ENCODE measurements at places on chromosomes 13 and 19. TPM values are rescaled to one million over a fixed set of nuclear protein-coding genes. Genes with fewer than 3 reads are reported as not detected.

The ZNF8 gene
- 8.6 TPM for total RNA-seq

The ERICH6B gene
- not detected for total RNA-seq

The MBD3L2 gene
- not detected for total RNA-seq

DNA sequence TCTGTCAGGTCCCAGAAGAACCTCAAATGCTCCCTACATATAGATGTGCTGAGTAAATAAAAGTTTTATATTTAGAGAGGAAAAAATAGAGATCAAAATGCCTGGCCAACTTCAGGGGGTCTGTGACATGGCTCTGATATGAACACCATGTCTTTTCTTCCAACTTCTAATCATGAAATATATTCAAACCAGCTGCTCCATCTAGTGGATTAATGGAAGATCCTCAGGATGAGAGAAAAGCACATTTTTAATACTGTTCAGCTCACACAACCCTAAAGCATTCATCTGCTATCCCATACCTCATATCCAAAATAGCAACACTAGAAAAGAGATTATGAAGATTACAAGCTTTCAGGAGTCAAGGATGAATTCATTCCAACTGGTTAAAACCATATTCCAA is 56.0 kb upstream of the DOCK9 start:
- no peaks in the 10 kb centered on the region for H3K36me3 ChIP-seq
- DNase-seq = no peak
- no peaks in the 10 kb centered on the region for H3K27me3 ChIP-seq
- H3K4me3 ChIP-seq = no peak overlapping the region
- no peaks in the 10 kb centered on the region for H3K4me1 ChIP-seq
- no peak overlapping the region for H3K27ac ChIP-seq

DNA sequence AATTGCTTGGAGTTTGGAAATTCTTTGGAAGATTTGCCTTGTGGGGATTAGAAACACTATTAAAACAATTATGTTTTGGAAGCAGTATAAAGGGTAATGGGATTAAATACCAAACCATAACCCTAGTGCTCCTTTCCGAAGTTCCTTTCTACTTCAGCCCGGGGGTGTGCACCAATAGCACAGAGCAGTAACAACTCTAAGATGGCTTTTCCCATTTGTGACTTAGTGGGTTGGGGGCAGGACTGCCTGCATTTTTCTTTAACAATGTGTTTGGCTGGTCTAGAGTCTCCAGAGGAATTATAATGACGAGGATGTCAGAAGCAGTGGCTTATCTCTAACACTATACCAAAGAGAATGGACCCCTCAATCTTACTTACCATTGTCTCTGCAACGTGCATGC is 11.9 kb upstream of the IL17D start:
- H3K27ac ChIP-seq = no peak overlapping the region
- no peak overlapping the region for H3K4me3 ChIP-seq
- DNase-seq = no peak
- H3K4me1 ChIP-seq = no peaks in the 10 kb centered on the region

- peaks cover 45% of the 10 kb centered on the region for H3K4me1 ChIP-seq
- no peak overlapping the region for H3K27ac ChIP-seq
- H3K36me3 ChIP-seq = peaks cover 3% of the 10 kb centered on the region
- H3K27me3 ChIP-seq = no peaks in the 10 kb centered on the region
- no peak overlapping the region for H3K4me3 ChIP-seq
- DNase-seq = no peak
Observed at GRCh38 chr13:40961214-40961613, 57.9 kb downstream of the ELF1 start.

The HS6ST3 gene
- 0.33 TPM for total RNA-seq
